Pancreas (tissue), 10 donors: ENCODE measurements at places on chromosomes 11 and 22. TPM values are rescaled to one million over a fixed set of nuclear protein-coding genes. Genes with fewer than 3 reads are reported as not detected.

- DNase-seq, result peak; percentile 47
These were observed 8.6 kb upstream of the MMP8 start for GRCh38 chr11:102733232-102733875.

DNA sequence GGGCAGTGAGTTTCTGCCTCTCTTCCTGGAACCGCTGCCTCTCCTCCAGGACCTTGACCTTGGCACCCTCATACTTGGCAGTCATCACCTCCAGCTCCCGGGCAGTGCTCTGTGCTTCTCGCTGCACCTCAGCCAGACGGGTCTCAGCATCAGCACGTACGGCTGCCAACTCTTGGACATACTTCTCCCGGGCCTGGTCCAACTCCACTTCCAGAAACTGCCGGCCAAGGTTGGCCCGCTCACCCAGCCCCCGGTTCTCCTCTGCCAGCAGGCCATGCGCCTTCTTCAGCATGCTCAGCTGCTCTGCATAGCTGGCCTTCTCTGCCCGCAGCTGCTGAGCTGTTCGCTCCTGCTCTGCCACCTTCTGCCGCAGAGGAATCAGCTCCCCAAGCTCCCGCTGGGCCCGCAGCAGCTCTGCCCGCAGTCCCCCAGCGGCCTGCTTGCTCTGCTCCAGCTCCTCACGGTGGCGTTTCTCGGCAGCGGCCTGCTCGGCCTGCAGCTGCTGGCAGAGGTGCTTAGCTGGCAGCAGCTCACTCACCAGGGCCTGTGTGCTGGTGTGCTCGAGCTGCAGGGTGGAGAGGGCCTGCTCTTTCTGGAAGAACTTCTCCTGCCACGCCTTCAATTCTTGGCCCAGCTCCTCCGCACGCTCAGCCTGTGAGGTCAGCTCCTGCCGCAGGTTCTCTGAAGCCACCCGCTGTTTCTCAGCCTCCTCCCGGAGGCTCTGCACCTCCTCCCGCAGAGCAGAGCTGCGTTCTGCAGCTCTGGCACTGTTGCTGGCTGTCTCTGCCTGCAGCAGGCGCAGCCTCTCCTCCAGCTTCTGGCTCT is 14.4 kb downstream of the IL18BP start:
- DNase-seq, result peak; percentile 66

DNA sequence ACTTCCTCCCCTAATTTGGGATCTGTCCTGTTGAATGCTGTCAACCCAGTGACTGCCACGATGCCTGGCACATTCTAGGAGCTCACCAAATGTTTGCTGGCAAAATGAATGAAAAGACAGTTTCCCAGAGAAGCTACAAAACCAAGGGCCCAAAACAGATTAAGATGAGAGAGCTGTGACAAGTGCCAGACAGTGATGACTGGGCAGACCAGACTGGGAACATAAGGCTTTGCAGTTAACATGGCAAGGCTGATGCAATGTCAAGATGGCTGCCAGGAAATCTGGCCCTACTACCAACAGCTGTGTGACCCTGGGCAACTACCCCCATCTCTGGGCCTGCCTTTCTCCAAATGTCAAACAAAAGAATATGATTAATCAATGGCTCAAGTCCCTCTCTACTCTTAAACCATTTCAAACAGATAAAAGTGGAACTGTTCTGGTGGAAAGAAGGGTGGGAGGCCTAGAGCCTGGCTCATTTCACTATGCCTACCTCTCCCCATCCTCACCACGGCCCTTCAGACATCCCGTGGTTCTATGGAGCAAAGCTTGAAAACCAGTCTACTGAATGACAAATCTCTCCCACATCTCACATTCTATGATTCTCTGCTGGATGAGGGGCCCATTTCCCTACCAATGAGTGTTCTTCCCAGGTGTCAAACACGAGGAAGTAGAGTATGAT is 12.8 kb downstream of the AP1B1 start:
- DNase-seq, result no peak

GRCh38 chr22:48382197-48382596 is 1445.5 kb downstream of the BRD1 start:
- DNase-seq, result no peak

- no peak for DNase-seq
These were observed 4.4 kb downstream of the ALX4 start for GRCh38 chr11:44305470-44306051.

DNA sequence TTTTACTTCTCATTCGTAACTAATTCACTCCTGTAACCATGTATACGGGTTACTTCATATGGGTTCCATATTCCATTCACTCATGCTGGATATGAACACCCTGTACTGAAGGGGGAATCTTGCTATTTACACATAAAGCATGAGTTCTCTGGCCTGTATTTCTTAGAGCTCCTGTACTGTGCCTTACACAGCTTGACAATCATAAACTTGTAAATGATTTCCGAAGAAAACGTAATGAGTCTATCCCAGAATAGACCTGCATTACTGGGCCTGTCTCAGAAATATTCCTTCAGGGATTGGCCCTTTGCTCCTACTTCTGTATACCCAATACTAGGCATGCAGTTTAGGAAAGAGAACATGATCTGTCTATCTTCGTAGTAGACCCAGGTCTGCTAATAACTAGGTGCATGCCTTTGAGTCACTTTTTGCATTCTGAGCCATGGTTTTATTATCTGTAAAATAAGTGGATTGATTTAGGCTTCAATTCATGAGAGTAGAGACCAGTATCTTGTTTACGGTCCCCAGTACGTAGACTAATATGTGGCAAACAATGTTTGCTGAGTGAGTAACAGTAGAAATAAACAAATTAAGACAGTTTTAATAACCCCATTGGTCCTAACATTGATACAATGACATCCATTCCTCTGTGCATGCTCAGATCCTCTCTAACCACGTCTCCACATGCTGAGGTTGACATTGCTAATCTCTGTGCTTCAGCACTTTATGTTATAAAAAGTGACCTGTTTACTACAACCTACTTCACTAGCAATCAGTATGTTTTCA is 1.2 kb downstream of the CCDC34 start:
- no peak for DNase-seq

DNA sequence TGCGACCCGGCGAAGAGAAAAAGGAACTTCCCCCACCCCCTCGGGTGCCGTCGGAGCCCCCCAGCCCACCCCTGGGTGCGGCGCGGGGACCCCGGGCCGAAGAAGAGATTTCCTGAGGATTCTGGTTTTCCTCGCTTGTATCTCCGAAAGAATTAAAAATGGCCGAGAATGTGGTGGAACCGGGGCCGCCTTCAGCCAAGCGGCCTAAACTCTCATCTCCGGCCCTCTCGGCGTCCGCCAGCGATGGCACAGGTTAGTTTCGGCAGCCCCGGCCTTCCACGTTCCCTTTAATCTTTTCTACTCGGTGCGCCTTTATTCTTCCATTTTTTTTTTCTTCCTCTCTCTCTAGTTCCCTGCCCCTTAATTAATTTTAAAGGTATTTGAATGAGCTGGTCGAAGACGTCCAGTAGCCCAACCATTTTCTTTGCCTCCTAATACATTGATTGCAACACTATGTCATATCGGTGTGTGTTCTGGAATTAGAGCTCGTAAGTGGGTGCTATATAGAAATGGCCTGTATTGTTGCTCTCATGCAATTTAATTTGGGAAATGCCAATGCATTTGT is 537 bp downstream of the EP300 start:
- DNase-seq, result peak; percentile 47

- DNase-seq, result peak; percentile 80
These were observed 27.7 kb downstream of the ARFGAP2 start for GRCh38 chr11:47148903-47149531.

DNA sequence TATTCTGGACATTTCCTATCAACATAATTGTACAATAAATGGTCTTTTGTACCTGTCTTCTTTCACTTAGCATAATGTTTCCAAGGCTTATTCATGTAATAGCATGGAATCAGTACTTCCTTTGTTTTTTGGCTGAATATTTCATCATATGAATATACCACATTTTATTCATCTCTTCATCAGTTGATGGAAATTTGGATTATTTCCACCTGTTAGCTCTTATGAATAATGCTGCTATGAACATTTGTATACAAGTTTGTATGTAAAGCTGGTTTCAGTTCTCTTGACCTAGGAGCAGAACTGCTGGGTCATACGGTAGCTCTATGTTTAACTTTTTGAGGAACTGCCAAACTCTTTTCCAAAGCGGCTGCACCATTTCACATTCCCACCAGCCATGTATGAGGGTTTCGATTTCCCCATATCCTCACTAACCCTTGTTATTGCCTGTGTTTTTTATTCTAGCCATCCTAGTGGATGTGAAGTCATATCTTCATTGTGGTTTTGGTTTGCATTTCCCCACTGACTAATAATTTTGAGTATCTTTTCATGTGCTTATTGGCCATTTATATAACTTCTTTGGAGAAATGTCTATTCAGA is 20.9 kb downstream of the EXT2 start:
- DNase-seq, result no peak

The MIAT gene
- 0.42 TPM for polyA plus RNA-seq

- no peak for DNase-seq
These were observed 25.8 kb downstream of the ADAMTS8 start for GRCh38 chr11:130402570-130402969.

DNA sequence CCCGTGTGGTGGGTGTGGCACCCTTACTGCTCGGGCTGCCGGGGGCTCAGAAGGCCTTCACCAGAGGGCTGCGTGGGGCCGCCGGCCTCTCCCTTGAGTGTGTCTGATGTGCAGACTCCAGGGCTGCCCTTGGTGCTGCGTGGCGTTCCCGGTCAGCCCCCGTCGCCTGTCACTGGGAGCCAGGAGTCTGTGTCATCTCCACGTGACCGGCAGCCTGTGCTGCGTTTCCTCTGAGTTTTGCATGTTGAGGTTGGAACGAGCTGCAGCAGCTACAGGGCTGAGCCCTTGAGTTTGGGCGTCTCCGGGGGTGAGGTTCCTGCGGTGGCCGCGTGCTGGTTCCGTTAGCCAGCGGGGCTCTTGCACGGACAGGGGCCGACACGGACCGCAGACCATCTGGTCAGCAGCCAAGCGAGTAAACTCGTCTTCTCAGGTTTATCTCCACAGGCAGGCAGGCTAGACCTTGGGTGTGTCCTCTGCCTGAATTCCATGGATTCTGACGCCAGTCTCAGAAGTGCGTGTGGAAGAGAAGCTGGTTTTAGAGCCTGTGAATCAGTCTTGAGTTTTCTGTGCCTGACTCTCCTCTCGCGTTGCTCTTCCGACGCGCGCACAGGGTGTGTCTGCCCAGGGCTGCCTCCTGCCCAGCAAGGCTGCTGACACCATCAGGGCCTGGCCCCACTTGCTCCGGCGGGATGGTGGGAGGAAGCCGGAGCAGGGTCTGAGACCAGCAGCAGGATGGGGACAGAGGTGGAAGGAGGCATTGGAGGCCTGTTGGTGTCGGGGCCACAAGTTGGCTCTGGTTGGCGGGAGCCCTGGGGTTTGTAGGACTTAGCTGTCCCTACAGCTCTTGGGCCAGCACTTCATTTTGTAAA is 10.5 kb downstream of the PTDSS2 start:
- no peak for DNase-seq

DNA sequence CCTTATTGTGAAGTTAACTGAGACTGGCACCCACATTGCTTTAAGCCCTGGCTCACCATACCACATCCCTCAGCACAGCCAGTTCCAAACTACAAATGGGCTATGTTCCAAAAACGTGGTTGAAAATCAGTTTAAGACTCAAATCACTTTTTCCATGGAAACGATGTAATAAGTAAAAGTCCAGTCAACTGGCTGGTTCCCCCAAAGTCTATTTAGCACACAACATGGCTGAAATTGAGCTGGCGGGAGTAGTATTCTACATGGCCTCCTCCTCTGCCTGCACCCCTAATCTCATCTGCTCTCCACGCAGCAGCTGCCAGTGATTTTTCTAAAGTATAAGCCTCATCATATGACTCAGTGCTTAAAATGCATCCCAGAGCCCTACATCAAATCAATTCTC is 40.9 kb upstream of the BIRC3 start:
- no peak for DNase-seq

The SYT9 gene
- polyA plus RNA-seq, result 0.52 TPM

- DNase-seq, result no peak
These were observed 4.4 kb downstream of the CALCA start for GRCh38 chr11:14967581-14968243.
